ENCODE measurements at places on chromosomes 3 and 15.

DNA sequence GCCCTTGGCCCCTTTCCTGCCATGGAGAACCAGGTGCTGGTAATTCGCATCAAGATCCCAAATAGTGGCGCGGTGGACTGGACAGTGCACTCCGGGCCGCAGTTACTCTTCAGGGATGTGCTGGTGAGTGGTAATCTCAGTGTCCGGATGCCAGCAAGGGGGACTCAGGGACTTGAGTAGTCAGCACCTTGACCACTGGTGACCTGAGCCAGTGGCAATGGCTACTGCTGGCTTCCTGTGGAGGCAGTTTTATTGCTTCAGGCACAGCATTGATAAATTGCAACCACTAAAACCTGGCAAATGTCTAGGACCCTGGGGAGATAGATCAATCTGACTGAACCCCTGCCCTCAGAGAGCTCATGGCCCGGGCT lies 830 bp downstream of the MAP2K5 start:
- no peak for DNase-seq

GRCh38 chr15:66880380-66881155 lies 178.5 kb downstream of the SMAD6 start:
- no peak for DNase-seq

DNA sequence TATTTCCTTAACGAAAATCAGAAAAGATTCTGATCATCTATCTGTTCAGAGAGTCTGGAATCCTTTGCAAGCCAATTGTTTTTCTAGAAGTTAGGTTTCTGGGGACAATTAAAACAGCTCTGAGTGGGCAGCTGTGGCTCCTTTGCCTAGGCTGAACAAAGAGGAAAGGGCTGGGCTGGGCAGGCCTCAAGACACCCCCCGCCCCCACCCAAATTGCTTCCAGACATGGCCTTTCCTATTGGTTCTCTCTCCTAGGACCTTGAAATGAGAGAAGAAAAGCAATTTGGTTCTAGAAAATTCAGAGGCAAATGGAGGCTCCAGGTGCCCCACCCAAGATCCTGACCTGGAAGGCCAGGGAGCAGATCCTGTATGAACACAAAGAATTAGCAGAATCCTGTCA lies 2.3 kb upstream of the ADPGK start:
- DNase-seq, result no peak

GRCh38 chr15:70583006-70583405 lies 180.4 kb downstream of the UACA start:
- no peak for DNase-seq

DNA sequence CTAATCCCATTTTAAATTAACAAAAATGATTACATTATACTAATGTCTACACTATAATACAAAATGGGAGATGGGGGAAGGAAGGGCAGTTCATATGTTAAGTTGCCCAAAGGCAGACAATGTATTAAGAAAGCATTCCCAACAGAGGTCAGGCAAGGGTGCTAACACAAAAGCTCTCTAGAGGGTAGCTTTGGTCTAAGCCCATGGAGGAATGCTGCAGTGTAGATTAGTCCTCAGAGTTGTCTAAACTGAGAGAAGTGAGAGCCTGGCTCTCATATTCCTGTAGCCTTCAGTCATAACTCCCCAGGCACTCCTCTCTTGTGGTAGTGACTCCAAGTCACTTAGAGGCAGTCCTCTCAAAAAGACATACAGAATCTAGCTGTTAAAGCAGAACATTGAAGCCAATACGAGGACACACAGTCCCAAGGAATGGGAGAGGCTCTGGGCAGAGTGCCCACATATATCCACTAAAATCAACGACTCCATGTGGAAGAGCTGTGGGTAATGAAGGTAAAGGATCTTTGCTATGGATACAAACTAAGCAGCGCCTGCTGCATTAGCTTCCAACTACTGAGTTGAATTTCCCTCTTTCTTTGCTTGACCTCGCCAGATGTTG lies 14.5 kb downstream of the NEK10 start:
- no peak for DNase-seq

DNA sequence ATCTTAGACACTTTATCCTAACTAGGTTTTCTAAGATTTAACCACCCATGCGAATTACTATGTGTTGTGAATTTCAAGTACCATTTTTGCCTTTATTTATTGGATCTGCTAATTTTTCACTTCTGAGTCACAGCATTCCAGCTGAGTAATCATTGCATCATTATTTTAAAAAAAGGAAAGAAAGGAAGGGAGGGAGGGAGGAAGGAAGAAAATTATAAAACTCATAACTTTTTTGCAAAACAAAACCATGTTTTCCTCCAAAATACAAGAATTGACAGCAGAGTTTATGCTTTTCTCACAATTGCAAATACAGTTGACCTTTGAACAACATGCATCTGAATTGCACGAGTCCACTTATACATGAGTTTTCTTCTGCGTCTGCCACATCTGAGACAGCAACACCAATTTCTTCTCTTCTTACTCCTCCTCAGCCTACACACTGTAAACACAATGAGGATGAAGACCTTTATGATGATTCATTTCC lies 651.4 kb upstream of the NECTIN3 start:
- DNase-seq, result peak; percentile 76

- DNase-seq, result no peak
Observed at GRCh38 chr3:30893678-30894325, 659 bp downstream of the GADL1 start.

DNA sequence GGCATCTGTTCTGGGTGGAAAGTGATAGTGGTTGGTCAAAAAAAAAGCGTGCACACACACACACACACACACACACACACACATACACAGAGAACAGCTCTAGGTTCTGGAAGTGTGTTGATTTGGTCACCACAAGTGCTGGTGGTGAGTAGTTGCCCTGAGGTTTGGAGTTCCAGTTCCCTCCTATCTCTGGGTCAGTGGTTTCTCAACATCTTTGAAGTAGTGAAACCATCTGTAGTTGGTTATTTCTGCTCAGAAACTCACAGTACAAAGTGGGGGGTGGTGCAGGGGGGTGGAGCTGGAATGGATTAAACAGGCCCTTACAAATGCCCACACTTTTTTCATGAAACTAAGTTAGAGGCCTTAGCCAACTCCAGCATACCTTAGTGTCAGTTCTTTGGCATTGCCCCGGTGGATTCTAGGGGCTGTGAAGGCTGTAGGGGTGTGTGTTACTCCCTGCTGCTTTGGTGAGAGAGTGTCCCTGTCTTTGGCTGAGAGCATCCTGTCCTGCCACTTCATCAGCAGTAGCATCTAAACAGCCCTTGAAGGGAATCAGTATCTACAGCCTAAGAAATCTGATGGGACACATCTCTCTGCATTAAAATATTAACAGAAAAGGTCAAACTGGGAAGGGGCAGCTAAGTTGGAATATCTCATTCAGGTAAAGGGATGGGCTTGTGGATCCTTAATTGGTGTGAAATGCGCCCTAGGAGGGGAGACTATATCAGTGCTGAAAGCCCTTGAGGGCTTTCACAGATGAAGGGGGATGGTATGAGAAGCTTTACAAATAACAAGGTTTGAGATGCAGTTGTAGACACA lies 20.6 kb downstream of the SMAD3 start:
- peak; percentile 85 for DNase-seq

DNA sequence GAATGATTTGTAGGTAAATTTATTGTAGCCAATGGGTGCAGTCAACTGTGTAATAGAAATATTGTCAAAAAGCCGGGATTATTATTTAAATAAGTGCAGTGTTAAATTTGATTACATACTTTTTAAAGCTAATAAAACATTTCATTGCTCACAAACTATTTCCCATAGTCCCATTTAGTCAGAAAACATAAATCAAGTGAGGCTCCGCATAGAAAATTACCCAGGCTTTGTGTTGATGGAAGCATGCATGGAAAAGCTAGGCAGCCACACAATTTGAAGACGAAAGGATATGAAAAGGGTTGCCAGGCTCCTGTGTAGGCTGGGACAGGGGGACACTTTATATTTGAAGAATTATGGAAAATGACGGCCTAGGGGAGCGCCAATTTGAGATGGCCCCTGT lies 82.3 kb downstream of the LRTM1 start:
- DNase-seq, result no peak

GRCh38 chr3:77459926-77460325 lies 420.0 kb downstream of the ROBO2 start:
- no peak for DNase-seq

GRCh38 chr3:138197058-138197457 lies 10.0 kb downstream of the ARMC8 start:
- DNase-seq, result no peak

GRCh38 chr3:148998715-148999423 lies 7.5 kb downstream of the GYG1 start:
- DNase-seq, result no peak

GRCh38 chr15:33094336-33094735 lies 100.2 kb downstream of the FMN1 start:
- no peak for DNase-seq

DNA sequence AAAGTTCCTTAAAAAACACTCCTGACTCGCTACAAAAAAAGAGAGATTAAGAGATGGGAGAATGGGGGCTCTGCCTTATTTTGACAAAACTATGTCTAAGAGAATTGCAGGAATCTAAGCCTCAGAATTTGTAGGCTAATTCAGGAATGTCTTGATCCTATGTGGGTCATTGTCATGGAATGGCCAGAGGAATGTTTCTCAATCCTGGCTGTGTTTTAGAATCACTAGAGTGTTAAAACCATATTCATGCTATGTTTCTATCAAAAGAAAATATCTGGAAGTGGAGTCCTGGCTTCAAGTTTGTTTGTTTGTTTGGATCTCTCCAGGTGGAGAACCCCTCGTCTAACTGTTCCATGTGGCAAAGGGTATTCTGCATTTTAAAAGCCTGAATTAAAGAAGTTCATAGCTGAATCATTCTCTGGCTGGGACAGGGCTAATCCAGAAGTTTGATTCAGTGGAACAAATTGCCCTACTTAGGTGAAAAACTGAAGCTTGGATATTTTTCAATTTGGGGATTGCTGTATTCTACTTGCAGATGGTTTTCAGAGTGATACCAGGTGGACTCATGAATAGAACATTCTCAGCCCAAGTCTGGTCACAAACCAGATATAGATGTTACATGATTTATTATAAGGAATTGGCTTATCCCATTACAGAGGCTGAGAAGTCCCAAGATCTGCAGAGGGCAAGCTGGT lies 28.2 kb downstream of the GJD2 start:
- peak; percentile 18 for DNase-seq

- DNase-seq, result peak; percentile 14
Observed at GRCh38 chr3:172061724-172062184, 22.4 kb downstream of the FNDC3B start.

- DNase-seq, result no peak
Observed at GRCh38 chr3:136772709-136773108, 20.5 kb upstream of the STAG1 start.

GRCh38 chr15:92157666-92158298 lies 235.9 kb upstream of the ST8SIA2 start:
- DNase-seq, result no peak

DNA sequence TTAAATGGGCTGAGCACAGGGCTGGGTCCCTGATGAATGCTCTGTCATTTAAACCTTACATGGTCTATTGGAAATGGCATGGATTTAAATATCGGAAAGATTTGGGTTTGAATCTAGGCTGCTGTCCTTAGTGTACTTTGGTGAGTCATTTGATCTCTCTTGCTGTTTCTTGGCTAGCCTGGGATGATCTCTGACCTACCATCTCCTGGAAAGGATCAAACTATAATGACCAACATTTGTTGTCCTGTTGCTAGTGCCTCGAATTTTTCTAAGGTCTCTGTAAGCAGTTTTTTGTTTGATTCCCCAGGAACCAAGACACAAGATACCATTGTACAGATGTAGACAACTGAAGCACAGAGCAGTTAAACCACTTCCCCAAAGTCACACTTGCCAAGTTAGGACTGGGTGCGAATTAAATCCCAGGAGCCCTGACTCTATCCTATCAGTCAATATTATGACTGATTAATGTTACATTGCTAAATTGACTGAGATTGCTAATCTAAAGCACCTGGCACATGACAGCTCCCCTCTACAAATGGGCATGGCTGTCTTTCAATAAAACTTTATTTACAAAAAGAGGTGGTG lies 244.9 kb upstream of the MCTP2 start:
- no peak for DNase-seq

GRCh38 chr3:37906734-37907282 lies 45.1 kb downstream of the CTDSPL start:
- DNase-seq, result no peak

- DNase-seq, result peak; percentile 58
Observed at GRCh38 chr3:58536501-58537411, at the start of gene ACOX2. Gene ACOX2, minus strand, starts transcription at chr3:58537190. Its CDS starts 2,084 bp downstream, at chr3:58535106.

DNA sequence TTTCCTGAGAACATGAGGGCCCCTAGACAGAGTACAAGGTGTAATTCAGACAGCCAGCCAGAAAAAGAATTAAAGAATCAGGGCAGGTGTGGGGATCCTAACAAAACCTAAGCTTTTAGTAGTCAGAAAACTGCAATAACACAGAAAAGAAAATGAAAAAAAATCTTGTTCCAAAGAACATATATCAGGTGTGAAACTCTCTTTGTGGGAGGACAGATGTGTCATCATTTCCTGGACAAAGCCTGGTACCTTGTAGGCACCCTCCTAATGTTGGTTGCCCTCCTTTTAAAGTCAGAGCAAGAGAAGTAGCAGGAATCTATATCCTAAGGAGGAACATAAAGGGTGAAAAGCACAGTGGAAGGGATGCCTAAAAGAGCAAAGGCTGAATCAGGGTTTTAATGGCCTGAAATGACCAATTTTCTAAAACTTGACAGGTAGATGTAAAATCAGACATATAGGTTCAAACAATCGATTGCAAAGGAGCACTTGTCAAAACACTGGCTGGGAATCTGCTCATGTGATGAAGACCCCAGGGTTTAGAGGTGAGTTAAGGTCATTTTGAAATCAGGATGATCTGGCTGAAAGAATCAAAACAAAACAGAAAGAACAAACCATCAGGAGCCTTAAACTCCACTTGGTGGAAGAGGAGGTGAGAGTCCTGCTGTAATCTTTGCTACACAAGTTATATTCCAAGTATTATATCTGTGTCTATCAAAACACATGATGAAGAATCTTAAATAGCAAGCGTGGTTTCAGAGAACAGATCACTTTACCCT lies 54.9 kb downstream of the TGFBR2 start:
- no peak for DNase-seq

DNA sequence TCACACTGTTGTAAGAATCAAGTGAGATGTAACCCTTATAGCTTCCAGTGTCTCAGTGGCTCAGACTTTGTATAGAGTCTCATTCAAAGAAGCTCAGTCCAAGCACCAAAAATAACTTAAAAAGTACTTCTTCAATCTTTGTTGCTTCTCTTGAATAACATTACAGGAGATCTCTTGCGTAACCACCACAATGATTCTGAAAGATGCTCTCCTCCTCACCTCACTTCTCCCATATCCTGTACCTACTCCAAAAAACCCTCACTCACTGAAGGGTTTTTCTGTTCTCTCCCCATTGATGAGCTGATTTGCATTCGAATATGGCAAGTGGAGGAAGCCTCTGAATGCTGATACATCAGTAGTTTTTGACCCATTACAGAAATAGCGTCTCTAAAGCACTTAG lies 39.4 kb upstream of the MRPS22 start:
- DNase-seq, result no peak

- no peak for DNase-seq
Observed at GRCh38 chr3:133130168-133130567, 92.0 kb downstream of the TMEM108 start.
